ENCODE measurements at places on chromosomes 12 and 14.

DNA sequence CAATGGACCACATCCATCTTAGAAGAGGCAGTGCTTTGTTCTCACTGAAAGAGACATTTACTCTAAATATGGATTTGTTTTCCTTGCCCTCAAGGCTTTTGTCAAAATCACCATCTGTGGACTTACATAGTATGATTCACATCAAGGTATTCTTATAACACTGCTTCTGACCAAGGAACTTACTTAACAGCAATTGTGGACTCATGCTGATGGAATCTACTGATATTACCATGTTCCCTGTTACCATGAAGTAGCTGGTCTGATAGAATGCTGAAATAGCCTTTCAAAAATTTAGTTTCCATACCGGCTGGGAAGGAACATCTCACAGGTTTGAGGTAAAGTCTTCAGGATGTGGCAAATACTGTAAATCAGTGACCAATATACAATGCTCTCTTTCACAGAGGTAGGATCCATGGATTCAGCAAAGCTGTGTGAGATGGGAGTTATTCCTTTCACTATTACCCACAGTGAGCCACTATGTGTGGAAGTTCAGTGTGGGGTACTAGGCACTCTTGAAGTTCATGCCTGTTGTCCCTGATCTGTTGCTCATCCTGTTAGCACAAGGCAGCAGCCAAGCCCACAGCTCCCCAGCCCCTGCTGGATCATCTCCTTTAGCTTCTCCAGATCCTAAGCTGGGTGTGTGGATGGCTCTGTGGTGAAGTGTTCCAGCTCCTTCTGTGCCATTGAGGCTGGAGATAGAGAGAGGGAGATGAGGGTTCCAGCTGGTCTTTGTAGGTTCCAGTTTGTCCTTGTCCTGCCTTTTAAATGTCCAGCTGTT is 126.4 kb downstream of the ATP23 start:
- DNase-seq = no peak

DNA sequence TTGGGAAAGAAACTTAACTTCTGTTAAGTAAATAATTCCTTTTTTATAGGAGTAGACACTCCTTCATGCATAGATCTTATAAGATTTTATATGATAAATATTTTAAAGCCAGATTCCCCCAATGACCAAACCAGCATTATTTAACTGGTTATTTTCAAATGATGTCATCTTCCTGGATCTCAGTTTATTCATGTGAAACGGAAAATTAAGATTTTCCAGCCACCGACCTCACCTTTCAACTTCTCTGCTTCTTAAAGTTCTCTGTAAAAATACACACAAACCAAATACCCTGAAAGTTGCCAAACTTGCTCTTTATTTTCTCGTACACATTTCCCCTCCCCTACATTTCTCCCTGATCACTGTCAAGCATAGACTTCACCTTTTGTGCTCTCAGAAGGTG is 364.2 kb downstream of the GALC start:
- no peak for DNase-seq

GRCh38 chr12:10617863-10618262 is 4.5 kb upstream of the MAGOHB start:
- DNase-seq = no peak

GRCh38 chr12:102167821-102168604 is 29.6 kb downstream of the PMCH start:
- no peak for DNase-seq

GRCh38 chr12:122099856-122100255 is 21.3 kb downstream of the MLXIP start:
- DNase-seq = no peak

- DNase-seq = no peak
Measured at GRCh38 chr12:48681399-48681709, 684 bp downstream of the KANSL2 start.

DNA sequence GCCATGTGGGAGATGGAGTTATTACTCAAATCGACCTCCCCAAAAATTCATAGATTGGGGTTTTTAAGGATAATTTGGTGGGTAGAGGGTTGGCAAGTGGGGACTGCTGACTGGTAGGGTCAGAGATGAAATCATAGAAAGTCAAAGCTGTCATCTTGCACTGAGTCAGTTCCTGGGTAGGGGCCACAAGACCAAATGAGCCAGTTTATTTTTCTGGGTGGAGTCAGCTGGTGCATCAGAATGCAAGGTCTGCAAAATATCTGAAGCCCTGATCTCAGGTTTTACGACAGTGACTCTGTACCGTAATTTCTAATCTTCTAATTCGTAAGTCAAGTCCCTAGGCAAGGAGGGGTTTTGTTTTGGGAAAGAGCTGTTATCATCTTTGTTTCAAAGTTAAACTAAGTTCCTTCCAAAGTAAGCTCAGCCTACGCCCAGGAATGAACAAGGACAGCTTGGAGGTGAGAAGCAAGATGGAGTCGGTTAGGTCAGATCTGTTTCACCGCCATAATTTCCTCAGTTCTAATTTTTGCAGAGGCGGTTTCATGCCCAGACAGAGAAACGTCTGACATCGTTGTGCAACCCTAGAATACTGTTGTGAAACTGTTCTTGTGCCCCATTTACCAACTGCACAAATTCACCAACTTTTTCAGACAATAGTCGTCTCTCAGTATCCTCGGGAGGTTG is 104.5 kb upstream of the SFSWAP start:
- no peak for DNase-seq

- DNase-seq = no peak
Measured at GRCh38 chr14:56304456-56304855, 186.2 kb downstream of the PELI2 start.

DNA sequence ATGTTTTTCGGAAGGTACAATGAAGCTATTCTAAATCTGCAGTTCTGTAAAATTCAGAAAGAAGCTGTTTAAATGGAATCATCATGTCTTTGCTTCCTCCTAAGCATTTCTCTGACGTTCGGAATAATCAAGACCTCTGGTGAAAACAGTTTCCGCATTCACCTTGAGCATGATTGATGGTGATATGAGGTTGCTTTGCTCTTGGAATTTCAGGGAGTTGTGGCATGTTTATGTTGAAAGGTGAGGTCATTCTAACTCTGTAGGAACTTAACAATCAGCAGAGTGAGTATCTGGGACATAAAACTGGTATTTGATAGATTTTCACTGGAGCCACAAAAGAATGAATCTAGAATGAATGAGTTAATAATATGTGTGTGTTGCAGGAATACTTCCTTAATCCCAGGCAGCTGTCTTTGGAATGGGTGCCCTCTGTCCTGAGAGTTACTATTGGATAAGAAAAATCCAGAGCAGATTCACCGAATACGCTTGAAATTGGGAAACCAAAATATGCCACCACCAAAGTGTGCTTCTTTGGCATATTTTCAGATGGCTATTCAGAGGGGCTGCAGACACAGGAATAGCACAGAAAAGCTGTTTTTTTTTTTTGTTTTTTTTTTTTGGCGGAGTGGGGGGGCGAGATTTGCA is 599.1 kb downstream of the CCER1 start:
- DNase-seq = no peak

DNA sequence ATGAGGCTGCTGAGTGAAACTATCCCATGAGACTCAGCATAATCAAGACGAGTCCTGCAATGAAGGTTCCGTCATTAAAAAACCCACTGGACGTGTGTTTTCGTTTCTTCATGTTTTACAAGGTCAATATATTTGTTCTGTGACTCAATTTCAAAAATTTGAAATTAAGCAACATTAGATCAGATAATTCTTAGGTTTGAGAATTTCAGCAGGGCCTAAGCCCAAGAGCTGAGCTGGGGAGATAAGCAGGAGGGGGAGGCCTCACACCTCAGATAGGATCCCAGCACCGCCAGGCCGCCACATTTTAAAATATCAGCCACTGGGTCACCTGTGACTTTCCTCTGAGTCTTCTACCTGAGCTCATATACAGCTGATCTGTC is 13.3 kb downstream of the STX2 start:
- no peak for DNase-seq

DNA sequence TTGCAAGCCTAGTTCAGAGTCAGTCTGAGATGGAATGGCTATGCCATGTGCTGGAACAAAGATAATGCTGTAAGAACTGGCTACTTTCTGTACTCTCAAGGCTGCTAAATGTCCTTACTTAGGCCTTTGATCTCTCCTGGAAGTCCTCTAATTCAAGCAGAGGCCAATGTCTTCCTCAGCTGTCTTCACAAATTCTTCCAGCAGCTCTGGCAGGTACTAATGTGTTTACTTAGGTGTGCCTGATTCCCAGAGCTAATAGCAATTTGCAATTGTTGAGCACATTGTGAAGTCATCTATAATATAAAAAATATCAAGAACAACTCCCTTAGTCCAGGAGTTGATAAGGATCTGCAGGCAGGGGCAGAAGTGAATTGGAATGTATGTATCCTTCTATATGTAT is 3.8 kb upstream of the MYF5 start:
- DNase-seq = no peak
